ENCODE measurements at places on chromosomes 7 and 10. TPM values are rescaled to one million over a fixed set of nuclear protein-coding genes. Genes with fewer than 3 reads are reported as not detected.

NKX1-2 gene
- 2.2 TPM for total RNA-seq

RADIL gene
- total RNA-seq, result not detected

GRB10 gene
- 43.1 TPM for total RNA-seq

NODAL gene
- not detected for total RNA-seq

ZNF365 gene
- total RNA-seq, result 3.4 TPM

TRPV5 gene
- not detected for total RNA-seq

H2BK1 gene
- total RNA-seq, result not detected

ADK gene
- total RNA-seq, result 53.5 TPM

INSYN2A gene
- total RNA-seq, result under 0.01 TPM

FAM171A1 gene
- total RNA-seq, result 7.2 TPM

GOLGA7B gene
- 0.21 TPM for total RNA-seq

SFRP5 gene
- total RNA-seq, result not detected

EN2 gene
- not detected for total RNA-seq

ATOH7 gene
- total RNA-seq, result not detected

COL26A1 gene
- not detected for total RNA-seq

GPRIN2 gene
- 0.85 TPM for total RNA-seq

TYW1B gene
- total RNA-seq, result 0.85 TPM

EMX2 gene
- total RNA-seq, result 0.48 TPM

MAP3K8 gene
- 5.1 TPM for total RNA-seq

STAM gene
- 28.9 TPM for total RNA-seq

STN1 gene
- 45.1 TPM for total RNA-seq

PON3 gene
- total RNA-seq, result 0.96 TPM

PNLIPRP3 gene
- total RNA-seq, result 13.0 TPM

NEUROD6 gene
- total RNA-seq, result not detected

CALML3 gene
- total RNA-seq, result 2.7 TPM

VPS41 gene
- 34.0 TPM for total RNA-seq

SEMA3E gene
- total RNA-seq, result under 0.01 TPM
